ENCODE measurements at places on chromosomes 2 and 18. TPM values are rescaled to one million over a fixed set of nuclear protein-coding genes. Genes with fewer than 3 reads are reported as not detected.

Gene MPP4
- total RNA-seq, result 0.52 TPM

Gene ARHGEF4
- 30.5 TPM for total RNA-seq

DNA sequence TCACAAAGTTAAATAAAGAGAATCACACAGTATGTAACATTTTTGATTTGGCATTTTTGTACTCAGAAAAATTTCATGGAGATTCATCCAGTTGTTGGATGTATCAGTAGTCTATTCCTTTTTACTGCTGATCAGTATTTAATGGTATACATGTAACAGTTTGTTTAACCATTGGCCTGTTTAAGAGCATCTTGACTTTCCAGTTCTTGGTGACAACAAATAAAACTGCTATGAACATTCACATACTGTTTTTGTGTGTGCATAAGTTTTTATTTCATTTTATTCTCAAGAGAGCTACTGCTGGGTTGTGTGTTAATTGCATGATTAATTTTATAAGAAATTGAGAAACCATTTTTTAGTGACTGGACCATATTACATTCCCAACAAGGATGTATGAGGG lies 694.5 kb upstream of the RAB6C start:
- DNase-seq, result no peak

GRCh38 chr2:110105608-110106467 lies 9.8 kb downstream of the MALL start:
- peak; percentile 99 for DNase-seq
